ENCODE measurements at places on chromosomes 1 and 21. TPM values are rescaled to one million over a fixed set of nuclear protein-coding genes. Genes with fewer than 3 reads are reported as not detected.

The CD2 gene
- not detected for total RNA-seq

The SLC30A10 gene
- total RNA-seq, result 0.15 TPM

DNA sequence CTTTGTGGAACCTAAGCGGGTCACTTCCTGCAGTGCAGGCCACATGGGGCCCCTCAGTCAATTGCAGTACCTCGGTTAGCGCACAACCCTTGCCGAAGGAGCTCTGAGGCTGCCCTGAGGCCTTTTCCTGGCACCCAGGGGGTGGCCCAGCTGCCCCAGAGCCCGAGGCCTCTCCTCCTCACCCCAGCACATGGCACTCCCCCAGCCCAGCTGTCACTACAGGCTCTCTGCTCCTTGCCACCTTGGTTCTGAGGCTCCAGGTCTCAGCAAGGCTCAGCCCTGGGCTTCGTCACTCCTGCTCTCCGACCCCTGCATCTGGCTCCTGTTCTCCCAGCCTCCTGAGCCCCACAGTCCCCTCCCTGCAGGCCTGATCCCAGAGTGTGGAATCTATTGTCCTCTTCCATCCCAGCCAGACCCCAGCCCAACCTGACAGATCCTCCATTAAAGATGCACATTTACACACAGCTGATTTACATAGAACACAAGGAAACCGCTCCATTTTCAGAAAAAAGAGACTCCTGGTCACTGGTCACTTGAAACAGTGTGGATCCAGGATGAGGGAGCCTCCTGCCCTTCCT lies 192.8 kb upstream of the POU3F1 start:
- DNase-seq, result no peak

- no peak for DNase-seq
Observed at GRCh38 chr1:4554271-4554865, 100.0 kb upstream of the AJAP1 start.

The TMEM269 gene
- total RNA-seq, result 0.35 TPM

The SPRR4 gene
- not detected for total RNA-seq

The C1QA gene
- total RNA-seq, result not detected

DNA sequence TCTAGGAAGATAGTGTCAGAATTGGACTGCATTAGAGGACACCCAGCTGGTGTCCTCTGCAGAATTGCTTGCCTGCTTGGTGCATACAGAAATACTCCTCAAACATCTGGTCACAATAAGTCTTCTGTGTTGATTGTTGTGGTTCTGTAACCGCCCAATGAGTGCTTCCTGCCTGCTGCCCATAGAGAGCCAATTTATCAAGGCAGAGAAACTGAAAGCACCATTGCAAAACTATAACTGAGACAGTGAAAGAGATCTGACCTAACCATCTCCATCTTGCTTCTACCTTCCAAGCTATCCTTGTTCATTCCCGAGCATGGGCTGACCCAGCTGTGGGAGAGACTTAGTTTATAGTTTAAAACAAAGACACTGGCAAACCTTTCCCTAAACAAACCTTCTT lies 462.4 kb upstream of the RGS18 start:
- DNase-seq, result no peak

DNA sequence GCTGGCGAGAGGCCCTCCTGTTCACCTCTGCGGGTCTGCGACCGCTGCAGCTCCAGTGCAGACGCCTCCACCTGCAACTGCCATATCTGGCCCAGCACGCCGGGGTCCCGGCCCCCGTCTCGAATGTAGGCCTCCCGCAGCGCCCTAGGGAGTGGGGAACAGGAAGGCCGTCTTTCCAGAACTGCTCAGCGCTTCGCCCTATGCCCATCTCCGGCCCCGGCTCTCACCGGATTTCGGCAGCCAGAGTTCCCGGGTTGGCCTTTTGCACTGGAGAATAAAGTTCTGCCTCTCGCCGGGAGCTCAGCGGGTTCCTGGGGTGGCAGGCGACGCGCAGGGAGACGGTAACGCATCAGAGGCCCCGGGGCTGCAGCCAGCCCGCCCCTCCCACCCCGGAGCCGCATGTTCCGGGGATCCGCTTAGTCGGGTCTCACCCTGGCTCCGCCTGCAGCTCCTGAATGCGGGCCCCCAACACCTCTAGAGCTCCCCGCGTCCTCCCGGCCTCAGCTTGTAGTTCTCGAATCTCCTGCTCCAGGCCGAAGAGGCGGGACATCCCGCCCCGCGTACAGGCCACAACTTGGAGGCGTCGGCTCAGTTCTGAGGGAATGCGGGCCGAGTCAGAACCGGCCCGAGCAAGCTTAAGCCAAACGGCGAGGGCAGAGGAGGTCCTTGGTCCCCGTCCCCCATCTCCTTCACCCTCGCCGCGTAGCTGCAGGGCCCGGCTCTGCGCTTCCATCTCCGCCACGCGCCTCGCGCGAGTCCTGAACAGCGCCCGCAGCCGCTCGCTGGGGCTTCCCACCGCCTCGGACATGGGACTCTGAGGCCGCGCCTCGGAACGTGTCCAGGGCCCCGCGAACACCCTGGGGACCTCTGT lies 1.1 kb downstream of the CCDC17 start:
- DNase-seq, result no peak

DNA sequence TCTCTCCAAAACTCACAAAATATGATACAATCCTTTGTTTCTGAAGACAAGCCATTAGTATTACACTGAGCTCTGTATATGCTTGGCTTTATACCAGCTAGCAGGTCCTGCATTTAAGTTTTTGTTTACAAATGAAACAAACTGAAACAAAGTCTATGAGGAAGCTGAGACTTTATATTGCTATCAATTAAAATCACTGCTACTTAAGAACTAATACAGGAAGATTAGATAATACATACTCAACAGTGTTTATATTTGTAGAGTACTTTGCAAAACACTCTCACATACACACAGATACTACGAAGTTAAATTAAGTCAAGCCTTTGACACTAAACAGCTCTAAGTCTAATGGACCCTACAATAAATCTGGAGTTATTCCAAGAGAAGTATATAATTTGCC lies 247.4 kb downstream of the CRB1 start:
- no peak for DNase-seq

DNA sequence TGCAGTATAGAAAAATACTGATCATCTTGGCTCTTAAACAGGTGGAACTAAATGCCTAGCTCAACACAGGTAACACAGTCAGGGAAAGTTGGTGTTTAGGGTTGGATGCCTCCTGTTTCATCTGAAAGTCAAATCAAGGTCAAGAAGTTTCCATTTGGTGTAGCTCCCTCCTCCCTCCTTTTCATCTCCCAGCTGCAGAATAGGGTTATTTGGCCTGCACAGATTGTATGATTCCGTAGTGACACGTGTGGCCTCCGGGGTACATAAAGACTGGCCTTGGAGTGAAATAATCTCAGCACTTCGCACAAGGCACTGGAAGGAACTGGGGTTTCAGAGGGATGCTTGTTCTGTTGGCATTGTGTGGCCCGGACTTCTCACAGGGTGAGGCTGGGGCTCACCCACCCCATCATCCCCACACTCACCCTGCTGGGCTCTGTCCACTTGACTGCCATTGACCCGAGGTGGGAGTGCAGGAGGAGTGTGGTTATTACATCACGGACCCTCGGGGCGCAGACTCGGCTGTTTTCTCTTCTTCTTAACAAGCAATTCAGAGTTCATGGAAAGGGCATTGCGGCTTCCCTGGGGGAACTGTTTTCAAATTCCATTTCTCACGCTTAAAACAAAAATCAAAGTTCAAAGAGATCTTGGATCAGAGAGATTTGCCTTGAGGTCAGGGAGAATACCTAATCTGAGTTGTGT lies 18.4 kb downstream of the IGSF5 start:
- no peak for DNase-seq

GRCh38 chr1:168628807-168629206 lies 52.4 kb downstream of the XCL1 start:
- DNase-seq, result no peak

DNA sequence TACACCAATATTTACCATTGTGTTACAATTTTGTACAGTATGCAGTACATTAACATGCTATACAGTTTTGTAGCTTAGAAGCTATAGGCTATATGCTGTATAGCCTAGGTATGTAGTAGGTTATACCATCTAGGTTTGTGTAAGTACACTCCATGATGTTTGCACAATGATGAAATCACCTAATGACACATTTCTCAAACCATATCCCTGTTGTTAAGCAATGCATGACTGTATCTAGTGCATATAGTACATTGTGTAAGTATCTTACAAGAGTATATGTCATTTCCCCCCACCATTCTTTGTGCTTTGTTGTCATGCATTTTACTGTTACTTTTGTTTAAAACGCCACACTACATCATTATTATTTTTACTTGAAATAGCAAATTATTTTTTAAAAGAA lies 65.7 kb upstream of the RNF11 start:
- no peak for DNase-seq

- DNase-seq, result no peak
Observed at GRCh38 chr1:81114191-81114590, 686.5 kb upstream of the ADGRL2 start.

- DNase-seq, result no peak
Observed at GRCh38 chr1:21616372-21616771, 52.8 kb downstream of the RAP1GAP start.

DNA sequence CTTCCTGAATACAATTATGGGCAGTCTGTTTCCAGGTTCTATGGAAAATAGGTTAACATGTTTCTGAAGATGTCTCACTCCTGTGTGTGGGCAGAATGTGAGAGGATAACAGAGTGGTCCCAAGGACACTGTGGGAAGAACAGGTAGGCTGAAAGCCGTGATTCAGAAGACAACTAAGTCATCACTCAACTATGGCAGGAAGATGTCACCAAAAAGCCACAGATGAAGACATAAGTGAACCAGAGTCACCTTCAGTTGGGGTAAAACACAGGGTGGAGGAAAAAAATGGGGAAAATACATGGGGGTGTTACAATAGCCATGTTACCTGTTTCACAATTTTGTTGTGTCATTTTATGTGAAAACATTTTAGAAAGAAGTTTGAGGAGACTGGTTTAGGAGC lies 75.1 kb downstream of the UCHL5 start:
- DNase-seq, result no peak

The DFFA gene
- 79.9 TPM for total RNA-seq

The CSTB gene
- total RNA-seq, result 53.8 TPM

GRCh38 chr1:85366391-85367170 lies 90.1 kb upstream of the BCL10 start:
- no peak for DNase-seq

DNA sequence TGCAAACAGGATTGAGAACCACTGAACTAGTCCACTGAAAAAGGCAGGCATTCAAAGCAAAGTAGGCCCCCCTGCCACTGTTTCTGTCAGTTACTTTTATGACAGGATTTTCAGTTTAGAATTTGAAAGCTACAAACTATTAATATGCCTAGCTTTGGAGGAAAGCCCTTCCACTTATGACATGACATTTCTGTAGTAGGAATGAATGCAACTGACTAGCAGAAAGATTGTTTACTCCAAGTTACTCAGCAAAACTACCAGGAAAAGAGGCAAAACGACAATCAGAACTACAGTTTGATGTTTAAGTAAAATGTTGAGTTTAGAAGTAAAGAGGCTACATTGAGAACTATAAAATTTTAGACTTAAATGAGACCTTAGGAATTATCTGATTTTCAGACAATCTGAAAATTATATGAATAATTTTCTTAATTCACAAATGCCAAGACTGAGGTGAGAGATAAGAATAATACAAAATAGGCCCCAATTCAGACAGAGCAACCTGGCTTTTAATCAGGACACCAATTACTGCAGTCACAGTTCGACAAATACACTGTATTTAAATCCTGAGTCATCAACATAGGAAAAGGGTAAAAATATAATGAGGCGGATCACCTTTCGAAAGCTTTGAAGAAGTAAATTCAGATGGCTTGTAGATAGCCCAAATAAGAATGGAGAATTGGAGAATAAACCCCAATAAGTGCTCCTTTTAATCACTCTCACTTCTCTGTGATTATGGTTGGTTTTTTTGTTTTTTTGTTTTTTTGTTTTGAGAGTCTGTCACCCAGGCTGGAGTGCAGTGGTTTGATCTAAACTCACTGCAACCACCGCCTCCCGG lies 2.2 kb downstream of the PRKAB2 start:
- DNase-seq, result no peak

The MMEL1 gene
- not detected for total RNA-seq

The TEKT2 gene
- total RNA-seq, result 1.3 TPM

GRCh38 chr1:1764876-1765470 lies 13.3 kb downstream of the NADK start:
- DNase-seq, result no peak

The TRAF3IP3 gene
- not detected for total RNA-seq

The RCAN3 gene
- 15.2 TPM for total RNA-seq

- DNase-seq, result no peak
Observed at GRCh38 chr1:42454403-42454802, 1.4 kb downstream of the ZMYND12 start.

DNA sequence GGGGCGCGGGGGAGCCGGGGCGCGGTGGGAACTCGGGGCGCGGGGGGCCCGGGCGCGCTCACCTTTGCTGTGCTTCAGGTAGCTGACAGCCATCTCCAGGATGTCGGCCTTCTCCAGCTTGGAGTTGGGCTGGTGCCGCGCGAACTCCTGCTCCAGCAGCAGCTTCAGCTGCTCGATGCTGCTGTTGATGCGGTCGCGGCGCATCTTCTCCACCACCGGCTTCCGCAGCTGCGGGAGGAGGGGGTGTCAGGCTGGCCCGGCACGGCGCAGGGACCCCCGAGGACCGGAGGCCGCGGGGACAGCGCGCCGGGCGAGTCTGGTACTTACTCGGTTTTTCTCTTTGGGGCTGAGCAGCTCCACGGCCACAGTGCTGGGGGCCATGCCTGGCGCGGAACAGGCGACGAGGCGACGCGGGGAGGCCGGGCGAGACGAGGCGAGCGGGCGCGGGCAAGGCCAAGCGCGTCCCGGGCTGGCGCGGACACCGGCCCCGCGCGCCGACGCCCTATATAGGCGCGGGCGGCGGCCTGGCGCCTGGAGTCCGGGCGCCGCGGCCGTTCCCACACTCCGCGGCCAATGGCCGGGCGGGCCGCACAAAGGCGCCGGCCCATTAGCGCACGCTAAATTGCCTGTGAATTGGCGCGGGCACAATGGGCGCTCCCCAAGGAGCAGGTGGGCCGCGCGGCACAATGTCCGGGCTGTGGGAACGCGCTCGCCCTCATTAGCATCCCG lies at the start of gene HES5:
Gene HES5, minus strand, starts transcription at position 480 of the 729 bp plus-strand sequence. Its CDS starts 99 bp downstream, at position 381.
- DNase-seq, result peak; percentile 67

The COQ8A gene
- 38.9 TPM for total RNA-seq

- peak; percentile 72 for DNase-seq
Observed at GRCh38 chr1:151458802-151459330, 428 bp downstream of the POGZ start.

DNA sequence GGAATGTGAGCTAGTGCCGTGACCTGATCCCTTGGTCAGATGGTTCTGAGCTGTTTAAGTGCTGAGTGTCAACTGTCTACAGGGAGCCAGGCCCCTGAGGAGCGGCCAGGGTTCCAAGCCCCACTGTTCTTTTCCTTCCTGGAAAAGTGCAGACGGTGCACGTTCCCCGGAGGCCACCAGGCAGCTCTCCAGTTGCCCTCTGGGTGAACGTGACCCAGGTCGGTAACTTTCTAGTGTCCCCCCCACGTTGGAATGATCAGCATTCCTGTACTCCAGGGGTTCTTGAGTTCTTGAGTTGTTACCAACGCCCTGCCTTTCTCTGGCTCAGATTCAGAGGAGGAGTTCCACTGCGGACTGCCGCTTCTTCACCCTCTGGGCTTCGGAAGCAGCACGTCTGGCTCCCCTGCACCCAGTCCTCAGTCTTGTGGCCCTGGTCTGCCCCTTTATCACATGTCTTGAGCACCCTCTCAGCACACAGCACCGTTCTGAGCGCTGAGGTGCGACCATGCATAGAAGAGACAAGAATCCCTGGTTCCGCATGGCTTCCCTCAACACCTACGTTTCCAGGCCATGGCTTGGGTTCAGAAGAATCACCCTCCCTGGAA lies 131.5 kb downstream of the DHRS3 start:
- no peak for DNase-seq
